ENCODE measurements at places on chromosomes 6 and 20.

GRCh38 chr6:35034411-35035191 is 106.5 kb downstream of the TCP11 start:
- peak; percentile 83 for DNase-seq

DNA sequence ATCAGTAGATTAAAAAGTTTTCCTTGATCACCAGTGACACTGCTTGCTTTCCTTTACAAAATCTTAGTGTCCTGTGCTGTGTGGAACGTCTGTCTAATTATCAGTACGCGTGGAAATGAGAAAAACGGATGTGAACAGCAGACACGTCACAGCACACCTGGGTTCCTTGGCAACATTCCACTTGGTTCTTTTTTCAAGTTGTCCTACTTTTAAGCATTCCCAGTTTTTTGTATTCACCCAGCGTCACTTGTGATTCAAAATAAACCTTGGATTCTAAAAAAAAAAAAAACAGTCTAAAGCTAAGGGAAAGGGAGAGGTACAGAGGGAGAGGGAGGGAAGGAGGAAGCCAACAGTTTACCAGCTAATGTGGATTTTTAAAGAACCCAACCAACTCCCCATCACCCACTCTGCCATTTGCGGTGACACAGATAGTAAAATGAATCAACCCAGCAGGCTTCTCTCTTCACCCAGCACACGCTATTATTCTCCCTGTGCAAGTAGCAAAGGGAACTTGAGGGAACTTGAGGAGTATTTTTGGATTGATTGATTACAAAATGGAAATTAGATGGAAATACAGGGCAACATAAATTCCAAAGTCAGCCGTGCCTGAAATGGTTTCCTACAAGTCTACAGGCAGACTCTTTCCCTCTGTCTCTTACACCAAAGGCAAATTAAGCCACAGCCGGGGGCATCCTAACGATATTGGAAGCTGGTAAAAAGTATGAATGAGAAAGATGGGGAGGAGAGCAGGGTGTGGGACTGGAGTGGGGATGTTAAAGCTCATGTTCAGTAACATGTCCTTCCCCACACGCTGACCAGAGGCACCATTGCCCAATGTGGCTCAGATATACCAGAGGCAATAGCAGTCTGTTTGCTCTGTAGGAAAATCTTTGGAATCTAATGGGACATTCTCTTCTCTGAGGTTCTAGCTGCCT is 129.8 kb downstream of the SASH1 start:
- no peak for DNase-seq

DNA sequence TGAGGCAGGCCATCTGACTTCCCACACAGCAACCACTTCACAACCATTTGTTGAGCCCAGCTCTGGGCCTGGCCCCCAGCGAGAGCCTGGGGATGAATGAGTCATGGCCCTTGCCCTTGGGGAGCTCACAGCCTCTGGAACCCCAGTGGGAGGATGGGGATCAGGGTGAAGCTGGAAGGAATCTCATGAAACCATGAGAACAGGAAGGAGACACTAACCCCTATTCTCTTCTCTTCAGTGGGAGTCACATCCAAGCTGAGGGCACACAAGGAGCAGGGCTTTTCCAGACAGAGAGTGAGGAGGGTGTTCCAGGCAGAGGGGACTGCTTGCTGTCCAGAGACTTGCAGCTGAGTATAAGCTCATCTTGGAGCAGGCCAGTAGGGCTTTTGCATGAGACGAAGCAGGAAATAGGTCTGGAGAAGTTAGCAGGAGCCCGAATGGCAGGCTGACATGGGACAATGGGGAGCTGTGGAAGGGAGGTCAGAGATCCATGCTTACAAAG is 7.5 kb downstream of the FOXS1 start:
- no peak for DNase-seq

DNA sequence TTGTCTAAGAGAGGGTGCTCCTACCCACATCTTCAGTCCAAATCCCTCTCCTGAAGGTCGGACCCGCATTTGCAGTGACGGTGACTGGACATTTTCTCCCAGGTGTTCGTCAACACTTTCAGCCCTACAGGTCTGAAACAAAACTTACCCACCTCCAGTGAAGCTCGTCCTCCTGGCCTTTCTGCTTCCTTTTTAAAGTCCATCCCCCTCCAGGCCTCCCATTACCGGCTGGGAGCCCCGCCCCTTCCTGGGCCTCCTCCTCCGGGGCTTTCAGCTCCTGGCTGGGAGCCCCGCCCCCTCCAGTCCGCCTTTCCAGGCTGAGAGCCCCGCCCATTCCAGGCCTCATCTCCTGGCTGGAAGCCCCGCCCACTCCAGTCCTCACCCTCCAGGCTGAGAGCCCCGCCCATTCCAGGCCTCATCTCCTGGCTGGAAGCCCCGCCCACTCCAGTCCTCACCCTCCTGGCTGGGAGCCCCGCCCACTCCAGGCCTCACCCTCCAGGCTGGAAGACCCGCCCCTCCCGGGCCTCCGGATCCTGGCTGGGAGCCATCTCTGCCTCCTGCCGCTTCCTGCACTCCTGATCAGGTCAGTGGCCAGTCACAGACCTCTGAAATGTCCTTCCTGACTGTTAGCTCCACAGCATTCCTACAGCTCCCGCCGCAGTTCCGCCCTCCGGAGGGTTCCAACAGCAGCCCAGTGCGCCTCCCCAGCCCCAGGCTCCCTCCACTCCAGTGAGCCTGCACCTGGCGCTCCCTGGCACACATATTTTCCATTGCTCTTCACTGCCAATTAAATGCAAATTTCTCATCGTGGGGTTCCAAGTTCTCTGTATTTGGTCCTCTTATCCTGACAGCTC is 98.5 kb downstream of the LY86 start:
- peak; percentile 94 for DNase-seq

DNA sequence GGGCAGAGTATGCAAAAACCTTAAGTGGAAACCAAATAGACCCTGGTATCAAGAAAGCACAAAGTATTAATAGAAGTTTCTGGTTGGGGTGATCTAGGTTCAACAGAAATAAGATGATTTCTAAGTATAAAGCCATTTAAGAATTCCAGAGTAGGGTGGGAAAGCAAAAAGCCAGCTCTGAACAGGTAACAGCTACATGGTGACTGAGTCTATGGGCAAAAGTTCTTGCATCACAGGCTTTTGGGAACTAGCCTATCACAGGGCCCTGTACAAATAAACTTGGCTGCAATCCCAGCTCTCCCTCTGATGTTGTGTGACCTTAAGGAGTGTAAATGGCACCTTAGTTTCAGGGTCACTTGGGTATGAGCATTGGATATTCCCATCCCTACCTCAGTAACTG is 5.5 kb downstream of the TCF19 start:
- DNase-seq: no peak

- DNase-seq: no peak
These were observed 98.5 kb upstream of the SCGN start for GRCh38 chr6:25553502-25553901.

DNA sequence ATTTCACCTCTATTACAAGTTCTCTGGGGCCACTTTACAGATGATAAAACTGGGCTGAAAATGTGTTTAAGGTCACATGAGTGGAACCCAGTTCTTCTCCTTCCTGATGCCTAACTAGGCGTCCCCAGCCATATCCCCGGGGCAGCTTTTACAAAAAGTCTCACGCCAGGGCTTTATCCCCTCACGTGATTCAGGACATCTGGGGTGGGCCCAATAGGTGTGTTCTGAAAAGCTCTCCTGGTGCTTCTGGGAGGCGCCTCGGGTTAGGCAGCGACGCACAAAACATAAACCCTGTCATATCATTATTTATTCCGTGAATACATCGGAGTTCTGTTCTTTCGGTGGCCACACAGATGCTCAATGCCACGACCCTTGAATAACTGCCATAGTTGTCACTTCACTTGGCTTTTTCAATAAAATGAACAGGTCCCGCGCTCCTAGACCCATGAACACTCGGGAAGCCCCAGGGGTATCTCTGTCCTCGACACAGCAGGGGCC is 32.1 kb downstream of the SF3B5 start:
- no peak for DNase-seq

- no peak for DNase-seq
These were observed 35.5 kb upstream of the NCOA3 start for GRCh38 chr20:47466213-47466612.

DNA sequence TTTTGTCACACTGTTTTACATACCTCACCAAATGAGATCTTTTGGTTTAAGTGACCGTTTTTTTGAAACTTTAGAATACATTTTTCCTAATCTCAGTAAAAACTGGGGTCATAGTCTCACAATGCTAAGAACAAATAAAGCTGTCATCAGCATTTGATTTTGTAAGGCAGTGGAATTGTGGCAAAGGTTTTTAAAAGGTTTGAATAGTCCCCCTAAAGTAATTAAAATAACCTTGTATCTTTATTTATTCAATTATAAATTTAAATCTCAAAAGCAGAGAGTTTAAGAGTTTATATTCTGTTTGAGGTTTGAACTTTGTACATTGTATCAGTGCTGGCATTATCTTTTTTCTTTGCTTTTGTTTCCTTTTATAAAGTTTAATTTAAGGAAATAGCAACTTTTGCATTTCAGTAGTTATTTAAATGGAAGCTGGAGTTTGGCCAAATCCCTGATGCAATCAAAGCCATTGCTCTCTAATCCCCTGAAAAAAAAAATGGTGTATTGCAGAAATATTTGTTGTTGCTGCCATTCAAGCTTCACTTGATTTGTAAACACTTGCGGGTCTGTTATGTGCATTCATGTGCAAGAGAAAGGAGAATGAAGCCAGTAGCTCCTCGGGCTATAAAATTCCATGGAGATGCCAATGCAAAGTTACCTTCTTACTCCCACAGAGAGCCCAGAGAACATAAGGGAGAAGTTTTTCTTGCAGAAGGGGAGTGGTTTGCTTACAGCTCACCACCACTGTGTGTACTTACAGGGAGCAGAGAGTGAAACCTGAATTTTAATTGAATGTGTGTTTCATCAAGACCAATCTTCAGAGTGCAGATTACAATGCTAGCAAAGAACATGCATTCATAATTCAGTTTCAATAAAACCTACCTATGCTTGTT is 391.8 kb downstream of the ARHGAP18 start:
- DNase-seq: no peak

DNA sequence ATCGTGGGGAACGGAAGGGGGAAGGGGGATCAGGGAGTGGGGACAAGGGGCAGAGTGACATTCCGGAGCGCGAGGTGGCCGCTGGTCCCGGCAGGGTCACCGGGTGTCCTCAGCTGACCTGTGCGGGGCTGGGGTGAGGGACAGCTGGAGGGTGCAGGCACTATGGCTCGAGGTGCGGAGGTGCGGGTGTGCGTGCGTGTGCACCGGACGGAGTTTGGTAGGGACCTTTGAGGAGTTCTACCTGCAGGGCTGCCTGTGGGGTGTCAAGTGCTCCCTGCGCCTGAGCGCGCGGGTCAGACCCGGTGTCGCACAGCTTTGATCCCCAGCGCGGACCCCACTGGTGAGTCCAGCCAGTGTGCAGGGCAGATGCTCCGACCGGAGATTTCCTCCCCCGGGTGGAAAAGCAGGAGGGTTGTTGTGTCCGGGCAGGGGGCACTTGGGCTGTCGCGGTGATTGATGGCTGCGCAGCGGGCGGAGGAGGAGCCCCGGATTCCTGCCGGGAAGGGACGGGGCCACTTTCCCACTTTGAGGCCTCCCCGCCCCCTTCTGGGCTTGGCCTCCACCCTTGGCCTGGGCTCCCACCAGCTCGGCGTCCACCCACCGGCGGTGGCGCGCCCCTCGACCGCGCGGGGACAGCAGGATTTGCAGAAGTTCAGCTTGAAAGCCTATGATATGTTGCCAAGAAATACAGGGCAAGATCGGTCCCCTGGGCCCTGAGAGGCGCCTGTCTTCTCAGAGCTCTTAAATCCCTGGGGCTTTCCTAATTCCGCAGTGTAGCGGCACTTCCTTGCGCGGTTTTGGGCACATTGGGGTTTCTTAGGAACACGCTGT is 658 bp downstream of the RIN2 start:
- DNase-seq: peak; percentile 91

DNA sequence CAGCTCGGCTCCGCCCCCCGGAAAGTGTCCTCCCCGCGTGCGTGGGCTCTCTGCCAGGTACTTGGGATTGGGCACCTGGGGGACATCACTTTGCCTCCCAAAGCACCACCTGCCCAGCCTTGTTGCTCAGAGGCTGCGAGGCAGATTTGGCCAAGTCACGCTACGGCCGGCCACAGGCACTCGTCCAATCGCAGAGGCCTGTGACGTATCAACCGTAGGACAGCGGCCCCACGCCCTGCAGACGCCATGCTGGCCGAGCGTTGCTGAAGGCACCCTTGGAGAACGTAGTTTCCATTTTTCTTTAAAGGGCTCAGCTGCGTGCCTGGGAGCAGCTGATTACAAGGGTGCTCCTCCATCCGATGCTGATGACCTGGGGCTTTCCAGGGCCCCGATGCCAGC is 3.1 kb downstream of the NTSR1 start:
- DNase-seq: no peak

GRCh38 chr6:89527634-89528033 is 94.7 kb downstream of the ANKRD6 start:
- DNase-seq: no peak

- DNase-seq: peak; percentile 81
These were observed 666 bp downstream of the TPD52L1 start for GRCh38 chr6:125154118-125154760.

GRCh38 chr6:8084586-8084985 is 17.8 kb downstream of the EEF1E1 start:
- no peak for DNase-seq

DNA sequence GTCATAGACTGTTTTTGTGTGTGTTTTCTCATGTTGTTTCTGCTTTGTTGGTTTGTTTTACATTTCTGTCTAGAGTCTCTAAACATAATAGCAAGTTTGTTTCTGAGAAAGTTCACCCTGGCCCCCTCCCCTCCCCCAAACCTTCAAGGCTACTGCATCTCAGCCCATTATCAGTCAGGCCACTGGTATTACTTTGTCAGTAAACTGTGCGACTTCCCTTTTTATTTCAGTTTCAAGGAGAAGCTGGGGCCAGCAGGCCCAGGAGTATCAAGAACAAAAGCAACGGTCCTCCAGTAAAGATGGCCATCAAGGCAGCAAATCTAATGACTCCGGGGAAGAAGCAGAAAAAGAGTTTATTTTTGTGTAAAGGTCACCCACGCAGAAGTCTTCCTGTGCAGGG is 32.8 kb upstream of the SCGN start:
- DNase-seq: no peak

DNA sequence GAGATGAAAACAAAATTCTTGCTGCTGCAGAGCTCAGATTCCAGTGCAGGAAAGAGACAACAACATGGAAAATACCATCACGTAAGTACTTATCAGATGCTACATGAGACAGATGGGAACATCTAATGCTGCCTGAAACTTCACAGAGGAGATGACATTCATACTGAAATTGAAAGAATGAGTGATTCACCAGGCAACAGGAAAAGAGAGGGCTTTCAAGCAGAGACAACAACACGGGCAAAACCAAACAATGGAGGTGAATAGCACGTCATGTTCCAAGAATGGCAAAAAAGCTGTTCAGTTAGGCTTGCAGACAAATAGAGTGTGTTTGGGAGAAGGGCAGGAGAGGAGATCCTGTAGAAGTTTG is 39.3 kb downstream of the GTF2H5 start:
- DNase-seq: no peak

DNA sequence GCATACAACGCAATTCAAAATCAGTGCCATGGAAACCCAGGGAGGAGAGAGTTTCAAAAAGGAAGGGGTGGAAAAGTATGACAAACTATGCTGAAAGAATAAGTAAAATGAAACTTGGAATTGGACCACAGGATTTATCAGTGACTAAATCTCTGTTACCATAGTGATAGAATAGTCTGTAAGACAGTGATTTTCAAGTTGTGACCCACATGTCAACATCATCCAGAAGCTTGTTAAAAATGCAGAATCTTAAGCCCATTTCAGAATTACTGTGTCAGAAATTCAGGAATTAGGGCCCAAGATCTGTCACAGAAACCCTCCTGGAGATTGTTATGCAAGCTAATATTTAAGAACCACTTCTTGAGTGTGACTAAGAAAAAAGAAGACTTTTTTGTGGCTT is 417.7 kb upstream of the JAG1 start:
- DNase-seq: no peak

GRCh38 chr6:79997728-79998127 is 6.7 kb upstream of the TTK start:
- no peak for DNase-seq
